ENCODE measurements at places on chromosomes 12 and 14.
A peak's percentile ranks its signal among the peaks of the same experiment; 100 is the strongest.

- DNase-seq = no peak
Observed at GRCh38 chr14:102878174-102878969, 44.1 kb upstream of the AMN start.

DNA sequence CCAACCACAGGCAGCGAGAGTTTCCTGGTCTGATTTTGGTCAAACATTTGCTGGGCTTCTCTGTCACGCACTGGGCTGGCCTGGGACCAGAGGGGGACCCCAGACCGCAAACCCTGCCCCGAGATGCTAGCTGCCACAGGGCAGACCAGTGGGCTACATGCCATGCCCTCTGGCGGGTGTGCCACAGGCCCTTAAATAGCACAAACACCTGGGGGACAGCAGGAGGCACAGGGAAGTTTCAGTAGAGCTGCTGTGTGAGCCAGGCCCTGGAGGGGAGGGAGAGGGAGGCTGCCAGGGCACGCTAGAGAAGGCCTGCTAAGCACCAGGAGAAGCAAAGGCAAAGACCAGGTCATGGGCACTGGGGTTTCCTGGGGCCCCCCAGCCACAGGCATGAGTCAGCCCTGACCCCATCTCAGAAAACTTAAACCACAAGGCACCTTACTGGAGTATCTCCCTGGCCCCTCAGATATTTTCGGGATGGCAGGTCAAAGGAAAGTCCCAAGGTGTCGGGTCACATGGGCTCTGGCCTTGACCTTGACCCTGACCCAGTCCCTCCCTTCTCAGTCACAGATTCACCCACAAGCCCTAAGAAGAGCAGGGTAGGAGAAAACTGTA is 29.2 kb downstream of the ITPK1 start:
- peak; percentile 56 for DNase-seq

- DNase-seq = no peak
Observed at GRCh38 chr14:104536942-104537612, 42.5 kb upstream of the C14orf180 start.

DNA sequence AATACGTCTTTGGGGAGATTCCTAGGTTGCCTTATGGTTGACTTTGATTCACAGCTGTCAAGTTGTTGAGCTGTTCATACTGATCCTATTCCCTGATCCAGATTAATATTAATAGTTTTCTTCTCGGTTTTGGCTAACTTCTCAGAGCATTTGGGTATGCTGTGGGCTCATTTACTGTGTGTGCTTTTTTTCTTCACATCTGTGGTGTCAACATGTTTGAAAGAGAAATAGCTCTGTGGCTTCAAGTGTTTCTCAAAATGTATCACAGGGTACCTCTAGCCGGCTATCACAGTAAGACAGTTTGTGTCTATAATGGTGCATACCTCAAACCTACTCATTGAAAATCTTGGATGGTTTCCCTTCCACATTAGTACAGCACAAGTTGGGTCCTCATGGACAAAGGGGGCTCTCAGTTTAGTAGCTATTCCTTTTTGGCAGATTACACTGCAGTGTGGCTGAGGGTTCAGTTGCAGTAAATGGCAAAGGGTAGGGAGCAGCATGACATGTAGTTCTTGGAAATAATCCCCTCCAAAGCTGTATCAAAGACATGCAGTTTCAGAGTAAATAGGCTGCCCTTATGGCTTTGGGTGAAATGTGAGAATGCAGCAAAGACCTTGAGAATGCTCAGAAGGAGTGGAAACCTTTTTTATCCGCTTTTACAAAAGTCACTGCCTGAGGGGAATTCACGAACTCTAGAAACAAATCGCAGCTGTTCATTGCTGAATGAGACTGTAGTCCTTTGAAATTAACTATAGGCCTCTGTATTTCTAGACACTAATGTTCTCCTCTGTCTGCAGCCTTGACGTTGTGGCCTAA is 102.4 kb upstream of the ATF1 start:
- DNase-seq = peak; percentile 43

GRCh38 chr12:110224379-110225304 is 56.4 kb upstream of the ATP2A2 start:
- no peak for DNase-seq

GRCh38 chr12:66140731-66141130 is 10.2 kb upstream of the LLPH start:
- DNase-seq = no peak

GRCh38 chr12:111584959-111585358 is 14.2 kb downstream of the ATXN2 start:
- no peak for DNase-seq

- DNase-seq = no peak
Observed at GRCh38 chr14:51609251-51609954, 42.3 kb upstream of the FRMD6 start.

DNA sequence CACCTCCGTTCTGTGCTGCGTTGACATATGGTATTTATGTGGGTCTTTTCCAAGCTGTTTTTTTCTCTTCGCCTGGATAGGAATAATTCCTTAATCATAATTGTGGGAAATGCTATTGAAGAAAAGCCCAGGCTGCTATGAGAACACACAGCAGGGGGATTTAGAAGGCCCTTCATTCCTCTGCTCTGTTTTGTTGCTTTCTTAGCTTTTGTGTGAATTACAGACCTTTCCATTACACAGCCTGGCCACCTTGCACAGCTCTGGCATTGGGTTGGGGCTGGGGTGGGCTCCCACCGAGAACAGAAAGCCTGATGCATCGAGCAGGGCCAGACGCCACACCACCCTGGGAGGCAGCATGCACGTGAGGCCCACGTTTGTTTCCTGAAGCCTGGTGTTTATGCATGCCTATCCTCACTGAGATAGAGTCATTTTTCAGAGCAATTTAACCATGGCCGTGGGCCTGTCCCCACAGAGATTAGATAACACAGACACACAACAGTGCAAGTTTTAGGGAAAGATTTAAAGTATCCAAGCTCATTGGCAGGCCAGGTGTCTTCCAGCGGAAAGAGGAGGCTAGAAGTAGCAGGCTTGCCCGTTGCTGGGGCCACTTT is 287.6 kb upstream of the PWP1 start:
- DNase-seq = no peak

GRCh38 chr14:84208451-84208850 is 1321.5 kb upstream of the FLRT2 start:
- no peak for DNase-seq

GRCh38 chr12:114320968-114321367 is 85.0 kb downstream of the TBX5 start:
- no peak for DNase-seq

DNA sequence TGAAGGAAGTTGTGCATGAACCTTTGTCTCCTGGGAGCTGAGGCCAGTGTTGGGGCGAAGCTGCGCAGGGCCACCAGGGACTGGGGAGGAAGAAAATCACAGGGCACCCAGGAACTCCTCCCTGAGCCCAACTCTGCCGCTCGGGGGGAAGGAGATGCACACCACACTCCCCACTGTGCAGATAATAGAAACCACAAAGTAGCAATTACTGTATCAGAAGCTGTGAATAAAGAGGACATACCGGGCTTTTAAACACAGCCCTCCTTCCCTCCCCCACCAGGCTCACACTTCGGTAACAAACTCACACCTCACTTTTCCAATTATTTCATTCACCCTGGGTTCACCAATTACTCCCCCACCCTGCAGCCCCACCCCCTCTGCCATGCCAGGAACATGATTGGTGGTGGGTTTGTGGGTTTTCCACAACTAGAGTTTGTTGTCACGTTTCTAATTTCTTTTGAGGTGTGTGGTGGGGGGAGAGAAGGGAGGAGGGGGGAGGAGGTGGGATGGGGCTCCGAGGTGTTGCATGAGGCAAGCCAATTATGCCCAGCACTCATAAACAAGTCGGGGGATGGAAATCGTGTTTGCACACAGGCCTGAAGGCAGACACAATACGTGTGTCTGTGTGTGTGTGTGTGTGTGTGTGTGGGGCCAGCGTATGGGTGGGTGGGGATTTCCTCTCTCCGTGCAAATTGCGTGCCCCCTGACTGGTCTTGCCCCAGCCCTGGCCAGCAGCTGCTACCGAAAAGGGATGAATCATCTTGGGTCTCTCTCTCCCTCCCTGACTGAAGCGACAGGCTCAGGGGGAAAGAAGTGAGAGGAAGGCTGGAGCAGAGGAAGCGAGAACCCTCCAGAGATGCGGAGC is 103.3 kb downstream of the RBM19 start:
- peak; percentile 48 for DNase-seq

DNA sequence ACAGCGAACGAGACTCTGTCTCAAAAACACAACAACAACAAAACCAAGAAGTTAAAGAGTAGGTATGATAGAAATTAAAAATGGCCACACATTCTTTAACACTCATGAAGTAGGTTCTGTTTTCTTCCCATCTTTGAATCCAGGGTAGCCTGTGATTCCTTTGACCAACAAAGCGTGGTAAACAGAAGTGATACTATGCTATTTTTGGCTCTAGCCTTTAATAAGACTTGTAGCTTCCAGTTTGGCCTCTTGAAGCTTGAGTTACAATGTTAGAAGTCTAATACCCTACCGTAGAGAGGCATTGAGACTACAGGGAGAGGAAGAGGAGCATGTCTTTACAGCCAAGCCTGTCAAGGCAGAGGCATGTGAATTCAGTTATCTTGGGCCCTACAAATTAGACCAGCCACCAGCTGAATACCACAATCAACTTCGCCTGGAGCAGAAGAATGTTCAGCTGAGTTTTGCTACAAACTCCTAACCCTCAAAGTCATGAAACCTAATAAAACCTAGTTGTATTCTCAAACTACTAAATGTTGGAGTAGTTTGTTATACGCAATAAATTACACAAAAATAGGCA is 4.9 kb upstream of the NEMF start:
- DNase-seq = no peak

DNA sequence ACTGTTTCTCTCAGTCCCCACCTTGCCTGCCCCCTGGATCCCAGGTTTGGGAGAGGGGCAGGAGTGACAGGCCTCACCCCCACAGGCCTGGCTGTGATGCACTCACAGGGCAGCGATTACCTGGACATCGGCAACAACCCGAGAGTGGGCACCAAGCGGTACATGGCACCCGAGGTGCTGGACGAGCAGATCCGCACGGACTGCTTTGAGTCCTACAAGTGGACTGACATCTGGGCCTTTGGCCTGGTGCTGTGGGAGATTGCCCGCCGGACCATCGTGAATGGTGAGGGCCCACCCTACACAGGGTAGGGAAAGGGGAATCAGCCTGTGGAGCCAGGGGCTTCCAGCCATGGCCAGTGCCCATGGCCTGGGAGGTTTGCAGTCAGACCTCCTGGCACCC is 8.6 kb downstream of the ACVRL1 start:
- no peak for DNase-seq

GRCh38 chr14:59863806-59864525 is 6.6 kb downstream of the RTN1 start:
- no peak for DNase-seq

DNA sequence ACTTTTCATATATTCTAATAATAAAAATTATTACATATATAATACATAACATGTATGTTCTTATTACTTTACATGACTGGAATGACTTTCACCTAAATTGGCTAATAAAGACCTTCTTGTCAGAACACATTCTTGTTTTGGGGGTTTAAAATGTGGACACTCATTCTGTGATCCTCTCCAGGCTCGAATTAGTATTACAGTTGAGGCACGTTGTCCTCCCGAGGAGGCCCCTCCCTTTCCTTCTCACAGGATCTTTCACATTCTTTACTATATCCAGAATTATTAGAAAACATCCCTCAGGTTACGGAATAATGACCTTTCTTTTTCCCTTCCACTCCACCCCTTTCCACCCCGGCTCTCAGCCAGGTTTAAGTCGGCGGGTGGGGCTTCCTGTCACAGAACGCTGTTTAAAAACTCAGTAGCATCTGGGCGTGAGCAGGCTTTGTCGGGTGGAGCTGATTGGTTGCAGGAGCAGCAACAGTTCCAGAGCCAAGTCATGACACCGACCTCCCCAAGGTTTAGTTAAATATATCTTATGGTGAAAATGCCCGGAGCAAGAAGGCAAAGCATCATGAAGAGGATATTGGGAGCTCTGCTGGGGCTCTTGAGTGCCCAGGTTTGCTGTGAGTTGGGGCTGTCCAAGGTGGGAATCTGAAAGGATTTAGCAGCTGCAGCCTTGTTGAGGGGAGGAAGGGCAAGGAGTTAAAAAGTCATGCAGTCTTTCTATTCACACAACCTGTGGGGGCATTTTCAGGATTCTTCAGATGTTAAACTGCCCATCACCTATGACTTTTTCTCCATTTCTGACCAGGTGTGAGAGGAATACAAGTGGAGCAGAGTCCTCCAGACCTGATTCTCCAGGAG is 396.7 kb upstream of the OR4E1 start:
- no peak for DNase-seq

DNA sequence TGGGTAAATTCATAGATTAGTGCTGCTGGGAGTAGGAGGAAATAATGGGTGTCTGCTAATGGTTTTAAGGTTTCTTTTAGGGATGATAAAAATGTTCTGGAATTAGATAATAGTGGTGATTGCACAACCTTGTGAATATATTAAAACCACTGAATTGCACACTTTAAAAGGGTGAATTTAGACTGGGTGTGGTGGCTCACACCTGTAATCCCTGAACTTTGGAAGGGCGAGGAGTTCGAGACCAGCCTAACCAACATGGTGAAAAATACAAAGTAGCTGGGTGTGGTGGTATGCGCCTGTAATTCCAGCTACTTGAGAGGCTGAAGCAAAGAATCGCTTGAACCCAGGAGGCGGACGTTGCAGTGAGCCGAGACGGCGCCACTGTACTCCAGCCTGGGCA is 1.3 kb downstream of the RAD52 start:
- no peak for DNase-seq

DNA sequence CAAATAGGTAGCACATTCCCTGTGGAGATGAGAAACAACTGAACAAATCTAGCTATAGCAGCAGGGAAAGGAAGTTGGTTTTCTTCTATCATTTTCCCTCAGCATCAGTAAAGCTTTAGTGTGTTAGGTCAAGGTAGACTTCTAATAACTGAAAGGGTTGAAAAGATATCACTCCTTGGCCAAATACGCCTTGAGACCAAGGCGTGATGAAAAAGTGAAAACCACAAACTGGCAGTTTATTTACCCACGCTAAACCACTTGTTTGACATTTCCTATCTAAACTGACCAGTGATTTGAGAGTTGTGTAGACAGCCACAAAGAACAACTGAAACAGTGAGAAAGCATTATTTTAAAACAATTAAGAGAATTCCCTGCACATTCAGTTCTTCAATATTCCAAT is 99.6 kb upstream of the SOX5 start:
- DNase-seq = no peak

DNA sequence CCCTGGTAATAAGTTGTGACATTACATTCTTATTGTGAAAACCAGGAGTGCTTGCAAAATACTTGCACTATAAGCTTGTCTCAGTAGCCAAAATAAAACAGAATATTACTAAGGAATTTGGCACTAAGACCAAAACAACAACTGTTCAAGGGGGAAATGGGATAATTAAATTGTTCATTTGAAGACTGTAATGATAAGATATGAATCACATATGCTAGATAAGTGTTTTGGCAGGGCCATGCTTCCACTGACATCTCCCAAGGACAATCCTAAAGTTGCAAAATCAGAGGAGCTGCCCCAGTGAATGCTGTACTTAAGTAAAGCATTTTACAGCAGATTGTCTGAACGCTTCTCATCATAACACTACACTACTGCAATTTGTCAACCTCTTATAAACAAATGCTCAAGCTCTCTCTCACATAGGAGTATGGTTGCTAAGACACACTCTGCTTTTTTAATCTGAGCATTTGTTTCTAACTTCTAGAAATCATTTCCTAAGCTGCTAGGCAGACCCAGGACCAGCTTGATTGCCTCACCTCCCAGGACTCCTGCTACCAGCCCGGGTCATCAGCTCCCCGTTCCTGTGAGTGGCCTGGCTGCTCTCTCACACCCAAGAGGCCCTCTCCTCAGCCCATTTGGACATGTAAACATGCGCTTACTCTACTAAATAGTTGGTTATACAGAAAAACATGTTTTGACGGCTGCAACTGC is 191.5 kb downstream of the PAX9 start:
- no peak for DNase-seq

Data from GM06990 (cell line).